AG04450 (cell line): ENCODE measurements at places on chromosomes 12 and 14. TPM values are rescaled to one million over a fixed set of nuclear protein-coding genes. Genes with fewer than 3 reads are reported as not detected.

VSIG10 gene
- polyA plus RNA-seq, result 9.7 and 10.5 TPM in 2 replicates

PIK3C2G gene
- polyA plus RNA-seq, result not detected in 2 replicates

MUCL1 gene
- polyA plus RNA-seq, result not detected in 2 replicates

CAPZA3 gene
- not detected in 2 replicates for polyA plus RNA-seq

PIANP gene
- polyA plus RNA-seq, result 1.2 and 2.2 TPM in 2 replicates

C12orf56 gene
- polyA plus RNA-seq, result 0.22 and 0.29 TPM in 2 replicates

LMNTD1 gene
- 0.57 TPM in 2 replicates for polyA plus RNA-seq

TMEM63C gene
- polyA plus RNA-seq, result not detected in 2 replicates
